Type B pancreatic cell (in vitro differentiated cells): ENCODE measurements at places on chromosomes 1 and 21. TPM values are rescaled to one million over a fixed set of nuclear protein-coding genes. Genes with fewer than 3 reads are reported as not detected.

PLA2G2E gene
- total RNA-seq: not detected in 2 replicates

PRMT2 gene
- 63.4 and 74.8 TPM in 2 replicates for total RNA-seq

FBLIM1 gene
- 78.3 and 182 TPM in 2 replicates for total RNA-seq

CDA gene
- total RNA-seq: 1.5 and 3.0 TPM in 2 replicates

AUNIP gene
- 3.7 and 7.2 TPM in 2 replicates for total RNA-seq

BSND gene
- total RNA-seq: 0.05 TPM in 1 of 2 replicates, not detected in the other

DCDC2B gene
- total RNA-seq: not detected in 2 replicates

GRCh38 chr21:29007135-29007534 lies 12.0 kb downstream of the RWDD2B start:
- H3K4me3 ChIP-seq: peak overlapping the region; percentile 13
- no peaks in the 10 kb centered on the region for H3K27me3 ChIP-seq

GRCh38 chr1:97833881-97834280 lies 87.0 kb downstream of the DPYD start:
- no peak overlapping the region for H3K27ac ChIP-seq
- no peak overlapping the region for H3K4me3 ChIP-seq
- no peak for DNase-seq
- H3K27me3 ChIP-seq: no peaks in the 10 kb centered on the region
- H3K36me3 ChIP-seq: no peaks in the 10 kb centered on the region

- H3K27ac ChIP-seq: no peak overlapping the region
- H3K36me3 ChIP-seq: no peaks in the 10 kb centered on the region
- no peak overlapping the region for H3K4me3 ChIP-seq
- H3K4me1 ChIP-seq: no peaks in the 10 kb centered on the region
These were observed 29.0 kb downstream of the METTL18 start for GRCh38 chr1:169765580-169766331.

DNA sequence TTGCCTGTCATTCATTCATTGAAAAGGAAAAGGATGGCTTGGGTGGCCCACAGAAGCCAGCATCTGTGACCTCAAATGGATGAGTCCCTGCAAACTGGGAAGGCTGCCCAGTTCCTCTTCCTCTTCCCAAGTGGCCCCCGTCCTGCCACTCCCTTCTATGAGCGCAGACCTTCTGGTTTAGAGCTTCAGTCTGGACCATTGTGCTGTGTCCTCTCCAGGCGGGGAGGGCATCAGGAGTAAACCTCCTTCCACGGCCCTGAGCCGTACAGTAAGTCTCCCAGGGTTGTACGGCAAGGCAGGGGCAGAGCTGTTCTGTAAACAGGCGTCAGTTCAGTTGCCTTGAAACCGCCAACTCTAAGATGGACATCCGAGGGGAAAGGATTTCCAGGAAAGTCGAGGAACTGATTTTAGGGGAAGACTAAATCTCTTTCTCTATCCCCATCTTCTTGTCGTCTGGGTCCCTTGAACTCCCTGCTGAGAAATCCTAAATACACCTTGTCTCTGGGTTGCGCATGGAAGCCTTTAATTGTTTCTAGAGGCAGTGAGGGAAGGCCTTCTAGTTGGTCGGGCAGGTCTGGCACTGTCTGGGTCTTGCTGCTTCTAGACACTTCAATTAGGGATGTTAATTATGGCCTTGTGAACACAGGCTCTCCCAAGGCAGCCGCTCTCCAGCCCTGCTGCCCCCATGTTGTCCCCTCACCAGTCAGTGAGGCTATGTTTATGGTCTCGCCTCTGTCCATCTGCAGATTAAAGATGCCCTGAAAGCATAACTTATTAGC lies 22.1 kb downstream of the SOX13 start:
- H3K4me1 ChIP-seq: peaks cover 60% of the 10 kb centered on the region
- peak overlapping the region; percentile 61 for H3K27ac ChIP-seq
- H3K4me3 ChIP-seq: peak overlapping the region; percentile 71
- DNase-seq: no peak
- H3K36me3 ChIP-seq: peaks cover 5% of the 10 kb centered on the region

DNA sequence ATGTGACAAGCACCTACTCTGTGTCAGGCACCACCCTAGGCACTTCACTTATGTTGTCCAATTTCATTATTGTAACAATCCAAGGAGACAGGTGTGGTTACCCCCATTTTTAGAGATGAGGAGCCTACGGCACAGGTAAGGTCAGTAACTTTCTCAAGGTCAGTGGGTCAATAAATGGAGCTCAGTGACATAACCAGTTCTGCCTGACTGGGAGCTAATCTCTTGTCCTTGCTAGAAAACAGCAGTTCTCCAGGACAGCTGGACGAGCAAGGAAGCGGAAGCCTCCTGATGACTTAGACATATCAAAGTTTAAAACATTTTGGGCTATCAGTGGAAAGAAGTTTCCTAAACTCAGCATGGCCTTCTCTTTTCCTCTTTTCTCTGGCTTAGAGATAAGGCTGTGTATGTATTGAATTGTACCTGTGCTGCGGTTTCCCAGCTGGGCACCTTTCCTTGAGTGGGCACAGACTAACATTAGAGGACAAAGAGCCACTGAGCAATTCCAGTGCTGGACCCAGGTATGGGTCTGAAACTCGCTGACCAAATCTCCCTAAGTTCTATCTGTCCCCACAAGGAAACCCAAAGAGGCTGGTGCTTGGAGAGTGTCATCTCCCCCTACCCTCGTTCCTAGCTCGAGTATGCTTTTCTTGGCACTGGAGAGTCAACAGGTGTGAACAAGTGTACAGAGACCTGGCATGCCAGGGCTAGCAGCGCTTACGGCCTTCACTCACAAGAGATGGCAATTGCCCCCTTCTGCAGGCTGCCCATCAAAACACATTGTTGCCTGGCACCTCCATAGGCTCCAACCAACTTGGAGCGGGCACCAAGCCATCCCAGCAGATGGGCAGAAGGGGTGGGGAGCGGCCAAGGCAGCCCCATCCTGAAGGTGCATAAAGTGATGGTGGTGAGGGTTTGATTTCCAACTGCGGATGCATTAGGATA lies 456.1 kb upstream of the PROX1 start:
- no peaks in the 10 kb centered on the region for H3K36me3 ChIP-seq
- no peak for DNase-seq
- no peaks in the 10 kb centered on the region for H3K4me1 ChIP-seq
- no peaks in the 10 kb centered on the region for H3K27me3 ChIP-seq
- H3K27ac ChIP-seq: no peak overlapping the region
- H3K4me3 ChIP-seq: no peak overlapping the region

GRCh38 chr1:1799716-1800115 lies 21.4 kb upstream of the NADK start:
- peaks cover 22% of the 10 kb centered on the region for H3K36me3 ChIP-seq
- H3K4me3 ChIP-seq: no peak overlapping the region
- no peaks in the 10 kb centered on the region for H3K4me1 ChIP-seq
- H3K27me3 ChIP-seq: no peaks in the 10 kb centered on the region
- no peak for DNase-seq

- peak; percentile 84 for DNase-seq
- H3K4me1 ChIP-seq: peaks cover 10% of the 10 kb centered on the region
- H3K27ac ChIP-seq: peak overlapping the region; percentile 70
- no peak overlapping the region for H3K4me3 ChIP-seq
- H3K27me3 ChIP-seq: peaks cover 20% of the 10 kb centered on the region
These were observed 9.3 kb downstream of the MAP3K6 start for GRCh38 chr1:27357281-27358037.

DNA sequence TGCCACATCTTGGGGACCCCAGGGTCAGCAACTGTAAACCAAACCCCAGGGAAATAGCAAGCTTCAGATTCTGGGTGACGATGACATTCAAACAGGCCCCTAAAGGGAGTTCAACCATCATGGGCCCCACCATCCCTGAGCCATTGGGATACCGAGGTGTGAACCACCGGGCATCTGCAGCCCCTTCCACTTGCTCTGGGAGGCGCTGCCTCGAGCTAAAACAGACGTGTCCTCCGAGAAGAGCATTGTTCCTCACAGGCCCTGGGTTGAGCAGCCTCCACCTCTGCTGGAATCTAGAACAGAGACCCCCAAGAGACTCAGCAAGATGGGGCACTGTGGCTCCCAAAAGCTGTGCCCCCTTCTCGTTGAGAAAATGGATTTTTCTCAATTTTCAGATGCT lies 19.0 kb upstream of the EFHD2 start:
- no peak for DNase-seq
- no peak overlapping the region for H3K4me3 ChIP-seq
- no peak overlapping the region for H3K27ac ChIP-seq
- H3K27me3 ChIP-seq: peaks cover 30% of the 10 kb centered on the region

DNA sequence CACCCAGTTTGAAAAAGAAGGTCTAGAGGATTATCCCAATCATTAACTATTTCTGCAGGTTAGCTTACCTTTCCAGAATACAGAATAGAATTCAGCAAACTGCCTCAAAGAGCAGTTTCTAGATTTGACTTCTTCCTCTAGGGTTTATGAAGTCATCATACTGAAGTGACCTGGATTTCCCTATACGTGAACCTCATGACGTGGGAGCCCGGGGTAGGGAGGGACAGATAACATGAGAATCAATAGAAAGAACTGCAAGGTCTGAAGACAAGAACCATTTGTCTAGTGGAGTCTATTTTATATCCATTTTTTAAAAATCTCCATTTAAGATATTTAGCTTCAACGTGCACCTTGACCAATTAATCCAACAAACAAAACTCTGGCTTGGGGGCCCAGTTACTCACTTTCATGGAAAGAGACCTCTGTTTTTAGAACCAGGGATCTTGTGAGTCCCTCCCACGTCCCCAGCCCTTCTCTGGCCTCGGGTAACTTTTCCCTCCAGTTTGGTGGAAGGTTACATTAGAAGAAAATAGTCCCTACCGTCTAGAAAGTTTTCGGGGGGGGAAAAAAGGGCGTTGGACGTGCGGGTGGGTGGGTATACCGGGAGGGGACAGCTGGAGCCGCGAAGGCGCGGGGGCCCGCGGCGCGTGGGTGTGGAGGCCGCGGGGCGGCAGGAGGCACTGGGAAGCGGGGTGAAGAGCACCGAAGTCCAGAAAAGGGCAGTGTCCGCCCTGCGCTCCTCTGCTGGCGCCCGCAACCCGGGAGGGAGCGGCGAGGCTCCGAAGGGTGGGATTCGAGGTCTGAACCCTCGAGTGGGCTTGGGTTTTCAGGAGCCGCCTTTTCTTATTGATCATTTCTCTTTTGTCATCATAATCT lies 13.8 kb upstream of the POGZ start:
- peak overlapping the region; percentile 87 for H3K27ac ChIP-seq
- no peaks in the 10 kb centered on the region for H3K27me3 ChIP-seq
- H3K36me3 ChIP-seq: no peaks in the 10 kb centered on the region
- peak overlapping the region; percentile 80 for H3K4me3 ChIP-seq
- no peak for DNase-seq
- H3K4me1 ChIP-seq: peaks cover 7% of the 10 kb centered on the region

DNA sequence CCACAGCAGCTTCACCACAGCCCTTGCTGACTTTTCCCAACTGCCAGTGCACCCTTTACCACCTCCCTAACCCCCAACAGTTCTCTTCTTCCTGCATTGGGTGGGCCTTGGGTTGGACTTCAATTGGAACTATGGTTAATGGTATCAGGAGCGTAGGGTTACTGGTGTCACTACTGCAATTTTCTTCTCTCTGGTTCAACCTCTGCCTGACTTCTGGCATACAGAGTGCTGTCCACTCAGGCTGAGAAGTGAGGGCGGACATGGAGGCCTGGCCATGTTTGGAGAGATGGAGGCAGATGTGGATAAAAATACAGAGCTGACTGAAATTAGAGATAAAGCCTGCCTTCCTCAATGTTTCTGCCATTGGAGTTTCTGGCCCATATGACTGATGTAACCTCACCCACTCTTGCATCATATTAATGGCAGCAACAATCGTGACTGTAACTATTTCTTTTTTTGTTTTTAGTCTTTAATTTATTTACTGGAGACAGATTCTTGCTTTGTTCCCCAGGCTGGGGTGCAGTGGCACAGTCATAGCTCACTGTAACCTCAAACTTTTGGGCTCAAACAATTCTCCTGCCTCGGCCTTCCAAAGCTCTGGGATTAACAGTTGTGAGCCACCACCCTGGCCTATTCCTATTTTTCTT lies 87.8 kb downstream of the NAV1 start:
- H3K27me3 ChIP-seq: no peaks in the 10 kb centered on the region
- H3K4me1 ChIP-seq: peaks cover 24% of the 10 kb centered on the region
- no peak overlapping the region for H3K4me3 ChIP-seq
- H3K27ac ChIP-seq: no peak overlapping the region
- DNase-seq: no peak

DNA sequence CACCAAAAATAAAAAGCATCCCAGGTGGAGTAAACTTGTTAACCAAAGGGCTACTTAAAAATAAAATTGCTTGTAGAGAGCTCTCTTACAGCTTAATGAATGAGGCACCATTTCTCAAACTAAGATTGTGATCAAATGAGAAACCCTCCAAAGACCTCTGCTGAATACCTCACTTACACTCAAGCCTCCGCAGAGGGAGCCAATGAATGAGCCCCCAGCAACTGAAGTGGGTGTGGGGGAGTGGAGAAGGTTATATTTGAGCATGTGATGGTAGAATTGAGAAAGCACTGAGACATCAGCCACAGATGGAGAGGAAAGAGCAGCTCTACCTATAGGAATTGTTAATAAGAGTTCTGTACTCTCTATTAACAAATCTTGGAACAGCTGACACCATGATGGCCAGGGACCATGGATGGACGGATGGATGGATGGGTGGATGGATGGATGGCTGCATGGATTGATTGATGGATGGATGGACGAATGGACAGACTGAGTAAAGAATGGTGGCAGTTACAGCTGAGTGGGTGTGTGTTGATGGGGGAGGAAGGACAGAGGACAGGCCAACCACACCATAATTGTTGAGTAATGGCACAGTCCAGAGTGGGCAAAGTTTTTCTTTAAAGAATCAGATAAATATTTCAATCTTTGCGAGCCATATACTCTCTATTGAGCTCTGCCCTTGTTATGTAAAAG lies 20.3 kb upstream of the TIAM1 start:
- H3K27ac ChIP-seq: no peak overlapping the region
- no peaks in the 10 kb centered on the region for H3K27me3 ChIP-seq
- no peak for DNase-seq
- H3K36me3 ChIP-seq: no peaks in the 10 kb centered on the region
- H3K4me1 ChIP-seq: peaks cover 25% of the 10 kb centered on the region
- no peak overlapping the region for H3K4me3 ChIP-seq

DNA sequence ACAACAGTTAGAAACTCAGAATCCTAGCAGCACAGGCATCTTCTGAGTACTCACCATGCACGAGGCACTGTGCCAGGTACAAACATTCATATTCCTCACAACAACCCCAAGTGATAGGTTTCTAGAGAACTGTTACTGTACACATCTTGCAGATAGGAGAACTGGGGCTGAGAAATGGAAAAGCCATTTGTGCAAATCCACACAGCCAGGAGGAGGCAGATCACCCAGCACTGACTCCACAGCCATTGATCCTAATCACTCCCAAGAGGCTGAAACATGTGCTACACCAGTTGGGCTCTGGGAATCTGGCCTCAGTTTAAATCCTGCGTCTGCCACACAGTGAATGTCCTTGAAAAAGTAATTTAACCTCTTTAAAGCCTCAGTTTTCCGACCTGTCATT lies 151.0 kb downstream of the ST6GALNAC5 start:
- H3K27ac ChIP-seq: peak overlapping the region; percentile 52
- peaks cover 2% of the 10 kb centered on the region for H3K27me3 ChIP-seq
- H3K4me3 ChIP-seq: peak overlapping the region; percentile 4
- DNase-seq: no peak
- H3K36me3 ChIP-seq: no peaks in the 10 kb centered on the region

DNA sequence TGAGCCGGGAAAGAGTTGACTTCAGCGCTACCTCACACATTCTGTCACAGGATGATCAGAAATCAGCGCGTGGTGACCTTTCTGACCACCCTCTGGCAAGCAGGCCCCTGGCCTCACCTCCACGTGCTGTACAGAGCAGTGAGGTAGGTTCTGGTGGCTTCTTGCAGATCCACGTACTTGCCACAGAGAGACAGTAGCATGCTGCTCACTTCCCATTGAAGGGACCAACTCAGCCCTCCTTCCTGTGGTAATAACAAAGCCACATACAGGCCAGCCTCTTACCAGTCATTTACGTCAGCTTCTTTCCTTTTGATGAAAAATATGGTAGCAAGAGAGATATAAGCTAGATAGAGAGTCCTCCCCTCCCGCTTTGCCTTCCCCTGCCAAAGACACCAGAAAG lies 200.7 kb downstream of the CHRM3 start:
- no peaks in the 10 kb centered on the region for H3K4me1 ChIP-seq
- H3K36me3 ChIP-seq: no peaks in the 10 kb centered on the region
- H3K27me3 ChIP-seq: no peaks in the 10 kb centered on the region
- DNase-seq: no peak
